ENCODE measurements at places on chromosomes 11 and 22. TPM values are rescaled to one million over a fixed set of nuclear protein-coding genes. Genes with fewer than 3 reads are reported as not detected.

Gene INS
- not detected for total RNA-seq

Gene DDI1
- not detected for total RNA-seq

Gene NCAM1
- not detected for total RNA-seq

Gene MTCH2
- total RNA-seq: 124 TPM

Gene GGTLC2
- total RNA-seq: not detected

Gene OR6T1
- total RNA-seq: not detected

Gene RAPSN
- total RNA-seq: not detected
